Left lobe of liver (tissue), 2 donors: ENCODE measurements at places on chromosomes 5 and 9.

GRCh38 chr5:139212486-139212885, 14.3 kb upstream of the SIL1 start:
- DNase-seq: no peak

DNA sequence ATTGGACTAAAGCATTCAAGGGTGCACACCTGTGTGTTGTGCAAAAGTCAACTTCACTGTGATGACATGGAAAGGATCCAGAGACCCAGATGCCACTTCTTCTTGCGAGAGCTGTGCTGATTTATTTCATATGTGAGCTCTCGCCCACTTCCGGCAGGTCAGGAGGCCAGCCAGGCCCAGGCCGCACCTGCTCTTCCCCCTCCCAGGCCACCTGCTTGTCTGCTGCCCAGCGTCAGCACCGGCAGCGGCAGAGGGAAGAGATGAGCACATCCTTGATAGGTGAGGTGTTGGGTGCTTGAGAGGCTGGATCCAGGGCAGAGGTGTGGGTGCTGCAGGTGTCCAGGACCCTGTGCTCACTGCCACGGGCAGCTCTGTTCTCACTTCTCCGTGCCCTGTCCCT, 242.9 kb downstream of the FANCC start:
- DNase-seq: peak; percentile 56

- DNase-seq: no peak
These were observed 23.3 kb downstream of the FST start for GRCh38 chr5:53503562-53504218.

GRCh38 chr5:80756292-80756691, 101.5 kb upstream of the DHFR start:
- no peak for DNase-seq

- DNase-seq: no peak
These were observed 237.4 kb upstream of the PRDM9 start for GRCh38 chr5:23269981-23270380.
